ENCODE measurements at places on chromosomes 1 and 21. TPM values are rescaled to one million over a fixed set of nuclear protein-coding genes. Genes with fewer than 3 reads are reported as not detected.

GRCh38 chr1:41789661-41790330 lies 128.9 kb downstream of the HIVEP3 start:
- DNase-seq = no peak
- H3K27ac ChIP-seq = no peak overlapping the region
- H3K4me3 ChIP-seq = no peak overlapping the region
- H3K27me3 ChIP-seq = no peaks in the 10 kb centered on the region

BTBD8 gene
- 7.5 TPM for total RNA-seq

- DNase-seq = no peak
- H3K27ac ChIP-seq = no peak overlapping the region
- peaks cover 49% of the 10 kb centered on the region for H3K4me1 ChIP-seq
These were observed 19.8 kb upstream of the PTAFR start for GRCh38 chr1:28196330-28196729.

CGN gene
- total RNA-seq = 1.4 TPM

GRCh38 chr1:3355089-3355488 lies 99.4 kb upstream of the ARHGEF16 start:
- H3K36me3 ChIP-seq = no peaks in the 10 kb centered on the region
- H3K4me1 ChIP-seq = no peaks in the 10 kb centered on the region
- H3K27me3 ChIP-seq = no peaks in the 10 kb centered on the region
- no peak overlapping the region for H3K4me3 ChIP-seq
